Stimulated activated CD8-positive, alpha-beta memory T cell treated with anti-CD3 and anti-CD28 coated beads, Interleukin-7, amount 100 ng/mL, for 1 hour (primary cell): ENCODE measurements at places on chromosomes 2 and 18.

DNA sequence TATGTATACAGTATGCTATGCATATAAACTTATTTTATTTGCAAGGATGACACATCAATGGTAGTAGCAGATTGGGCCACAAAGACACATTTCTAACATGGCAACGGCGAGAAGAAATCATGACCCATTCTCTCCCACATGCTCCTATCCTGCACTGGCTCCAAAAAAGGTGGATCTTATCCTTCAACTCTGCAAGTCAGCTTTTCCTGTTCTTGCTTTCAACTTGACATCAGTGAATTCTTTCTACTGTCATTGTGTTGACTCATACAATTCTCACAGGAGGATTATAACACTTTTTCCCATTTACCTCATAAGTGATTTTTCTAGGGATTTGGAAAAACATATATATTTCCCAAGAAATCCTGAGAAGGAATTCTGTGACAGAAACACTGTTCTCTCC is 53.1 kb downstream of the ACVR1 start:
- DNase-seq, result no peak

DNA sequence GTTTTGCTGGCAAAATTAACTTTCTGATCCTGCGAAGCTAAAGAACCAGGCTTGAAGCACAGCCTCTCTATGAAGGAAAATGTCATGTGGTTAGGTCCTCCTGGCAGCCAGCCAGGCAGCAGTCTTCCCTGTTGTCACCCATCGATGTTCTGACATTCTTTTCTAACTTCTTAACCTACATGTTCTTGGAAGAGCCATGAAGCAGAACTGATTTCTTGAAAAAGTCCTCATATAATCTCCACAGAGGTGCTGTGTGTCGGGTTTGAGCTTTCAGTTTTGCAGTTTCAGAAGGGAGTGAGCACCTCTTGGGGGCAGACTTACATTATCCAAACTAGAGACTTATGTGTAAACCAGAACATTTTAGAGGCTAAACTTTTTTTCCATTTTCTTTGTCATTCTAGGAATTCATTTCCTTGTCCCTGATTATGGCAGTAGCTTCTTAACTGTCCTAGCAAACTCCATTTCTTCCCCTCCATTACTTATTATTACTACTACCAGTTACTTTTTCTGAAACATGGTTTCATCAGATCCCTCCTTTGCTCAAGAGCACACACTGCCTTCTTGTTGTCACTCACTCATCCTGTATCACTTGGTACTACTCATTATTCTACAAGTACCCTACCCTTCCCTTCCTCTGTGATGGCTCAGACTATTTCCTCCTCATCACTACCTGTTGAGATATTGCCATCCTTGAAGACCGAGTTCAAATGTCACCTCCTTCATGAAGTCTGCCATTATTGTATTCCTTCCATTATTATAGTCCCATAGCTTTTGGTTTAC is 31.1 kb downstream of the DOK1 start:
- DNase-seq, result no peak

GRCh38 chr18:13558790-13559189 is 167.6 kb downstream of the FAM210A start:
- no peak for DNase-seq

DNA sequence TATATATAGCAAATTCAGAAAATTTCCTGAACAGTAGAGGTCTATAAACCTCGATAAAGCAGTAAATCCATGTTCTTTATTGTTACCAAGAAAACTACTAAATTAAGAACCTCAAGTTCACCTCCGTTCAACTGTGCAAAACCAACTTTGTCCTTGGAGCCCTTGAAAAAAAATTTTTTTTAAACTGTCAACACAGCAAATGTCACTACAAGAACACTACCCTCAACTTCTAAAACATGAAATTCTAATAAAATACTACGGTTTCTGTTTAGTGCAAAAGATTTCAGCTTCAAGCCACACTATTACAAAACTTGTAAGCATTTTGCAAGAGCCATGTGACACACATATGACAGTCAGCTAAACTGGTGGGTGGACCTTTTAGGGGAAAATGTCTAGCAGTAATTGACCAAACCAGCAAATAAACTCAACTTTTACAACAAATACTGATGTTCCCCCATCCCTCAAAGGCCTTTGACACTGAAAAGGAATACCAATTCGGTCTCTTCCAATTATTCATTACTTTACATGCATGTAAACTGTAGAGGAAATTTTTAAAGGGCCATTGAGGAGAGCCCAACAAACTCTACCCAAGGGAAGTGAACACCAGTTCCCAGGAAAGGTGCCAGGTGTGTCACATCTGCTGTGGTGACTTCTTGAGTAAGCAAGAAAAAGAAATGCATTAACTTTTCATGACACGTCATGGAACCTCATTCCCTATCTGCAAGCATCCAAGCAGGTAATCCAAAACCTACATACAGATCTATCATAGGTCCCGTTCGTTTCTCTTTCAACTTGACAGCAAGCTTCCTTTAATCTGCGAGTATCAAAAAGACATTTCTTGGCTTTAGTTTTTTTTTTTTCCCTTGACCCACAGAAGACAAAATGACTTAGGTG is 1.4 kb downstream of the RAB1A start:
- no peak for DNase-seq

DNA sequence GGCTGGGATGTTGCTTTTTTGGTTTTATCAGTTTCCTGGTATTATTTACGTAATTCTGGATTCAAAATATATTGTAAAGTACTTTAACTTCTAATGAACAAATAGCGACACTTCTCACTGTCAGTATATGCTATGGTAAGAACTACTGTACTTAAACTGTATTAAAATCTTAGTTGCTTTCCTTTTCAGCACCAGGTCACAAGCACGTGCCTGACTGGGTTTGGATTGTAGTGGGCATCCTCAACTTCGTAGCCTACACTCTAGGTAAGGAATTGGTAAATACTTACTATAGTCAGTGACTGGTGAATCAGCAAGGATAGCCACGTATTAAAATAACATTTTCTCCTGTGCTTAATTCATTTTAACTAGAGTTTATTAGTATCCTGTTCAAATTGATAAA is 20.4 kb upstream of the ADGRF3 start:
- no peak for DNase-seq

GRCh38 chr2:96869822-96870625 is at the start of gene SEMA4C:
SEMA4C (minus strand) TSS chr2:96870080; CDS start chr2:96867886, 2,194 bp downstream.
- DNase-seq, result no peak

DNA sequence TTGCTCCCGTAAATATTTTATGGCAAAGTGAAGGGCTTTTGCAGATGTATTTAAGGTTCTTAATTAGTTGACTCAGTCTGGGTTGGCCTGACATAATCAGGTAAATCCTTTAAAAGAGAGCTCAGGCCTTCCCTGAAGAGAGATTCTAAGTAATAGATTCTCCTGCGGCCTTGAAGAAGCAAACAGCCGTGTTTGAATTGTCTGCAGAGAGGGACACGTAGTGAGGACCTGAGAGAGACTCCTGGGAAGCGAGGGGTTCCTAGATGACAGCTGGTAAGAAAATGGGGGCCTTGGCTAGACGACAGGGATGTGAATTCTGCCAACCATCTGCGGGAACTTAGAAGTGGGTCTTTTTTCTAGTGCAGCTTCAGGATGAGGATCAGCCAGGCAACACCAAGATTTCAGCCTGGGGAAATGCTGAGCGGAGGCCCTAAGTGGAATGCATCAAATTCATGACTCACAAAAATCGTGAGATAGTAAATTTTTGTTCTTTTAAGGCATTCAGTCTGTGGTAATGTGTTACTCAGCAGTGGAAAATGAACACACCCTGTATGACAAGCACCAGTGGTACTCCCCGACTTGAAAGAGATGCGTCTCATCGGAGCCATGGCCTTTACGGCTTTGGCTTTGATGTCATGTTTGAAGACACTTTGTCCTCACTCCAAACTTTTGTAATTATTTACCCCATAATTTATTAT is 62.1 kb upstream of the SMIM21 start:
- no peak for DNase-seq

DNA sequence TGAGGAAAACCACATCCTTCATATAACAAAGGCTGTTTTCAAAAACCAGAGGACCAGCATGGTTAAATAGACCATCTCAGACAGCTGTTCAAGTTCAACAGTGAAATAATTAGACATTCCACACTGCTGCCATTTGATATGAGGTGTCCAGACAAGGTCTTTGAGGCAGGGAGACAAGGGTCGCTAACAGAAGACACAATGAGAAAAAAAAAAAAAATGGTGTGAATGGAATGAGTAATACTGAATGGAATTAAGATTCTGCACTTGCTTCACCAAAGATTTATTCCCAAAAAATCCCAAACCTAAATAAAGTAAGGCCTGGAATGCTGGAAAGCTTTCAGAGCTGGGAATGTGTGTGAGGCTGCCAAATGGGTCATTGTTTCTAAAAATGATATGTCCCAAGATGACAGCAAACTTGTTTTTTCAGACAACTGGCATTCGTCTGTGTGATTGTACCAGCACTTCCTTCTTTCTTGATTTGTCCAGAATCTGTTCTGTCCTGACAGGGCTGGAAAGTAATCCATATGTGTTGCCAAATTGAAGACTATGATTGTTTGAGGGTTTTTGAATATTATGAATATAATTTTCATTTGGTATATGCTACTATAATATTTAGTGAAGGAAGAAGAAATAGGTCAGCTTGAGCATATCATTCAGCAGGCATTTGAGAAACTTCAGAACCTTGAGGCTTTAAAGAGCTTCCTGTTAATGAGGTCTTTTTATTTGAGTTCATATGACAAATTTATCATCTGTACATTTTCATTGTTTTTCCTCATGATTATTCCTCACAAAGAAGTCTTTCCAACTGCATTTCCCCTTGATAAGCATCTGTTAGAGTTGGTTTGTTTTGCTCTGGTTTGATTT is 85.2 kb upstream of the ITGA4 start:
- no peak for DNase-seq

DNA sequence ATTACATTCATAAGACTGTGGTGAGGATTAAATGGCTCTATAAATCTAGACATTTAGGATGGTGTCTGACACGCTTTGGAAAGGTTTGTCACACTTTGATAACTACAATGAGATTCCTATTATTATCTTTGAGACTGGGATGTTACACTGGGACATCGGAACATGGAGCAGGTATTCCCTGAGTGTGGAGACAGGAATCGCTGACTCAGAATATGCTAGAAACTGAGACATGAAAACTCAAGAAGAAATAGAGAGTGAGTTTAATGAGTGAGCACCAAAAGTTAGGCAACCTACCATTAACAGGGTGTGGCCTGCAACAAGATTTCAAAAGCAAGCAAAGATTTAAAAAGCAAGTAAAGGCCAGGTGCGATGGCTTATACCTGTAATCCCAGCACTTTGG is 145.4 kb downstream of the TMEFF2 start:
- no peak for DNase-seq

- no peak for DNase-seq
Measured at GRCh38 chr2:23411752-23412431, 26.9 kb downstream of the KLHL29 start.

DNA sequence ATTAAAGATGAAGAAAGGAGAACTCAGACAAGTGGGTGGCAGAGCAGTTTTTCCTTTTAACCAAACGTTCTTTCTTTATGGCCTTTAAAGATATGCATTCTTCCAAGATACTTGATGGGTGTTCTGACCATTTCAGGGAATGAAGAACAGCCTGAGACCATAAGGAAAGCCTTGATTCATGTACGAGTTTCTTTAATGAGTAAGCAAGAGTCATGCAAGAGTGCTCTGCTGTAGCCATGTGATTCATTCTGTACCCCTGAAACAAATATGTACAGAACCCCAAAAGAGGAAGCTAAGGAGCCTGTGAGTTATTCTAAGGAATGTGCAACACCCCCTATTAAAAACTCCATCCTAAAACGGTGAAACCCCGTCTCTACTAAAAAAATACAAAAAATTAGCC is 372.8 kb downstream of the MTX2 start:
- DNase-seq, result no peak

GRCh38 chr2:11896386-11896785 is 150.0 kb downstream of the LPIN1 start:
- no peak for DNase-seq

GRCh38 chr2:71337776-71338175 is 6.2 kb downstream of the ZNF638 start:
- no peak for DNase-seq

GRCh38 chr2:120539937-120540718 is 194.2 kb downstream of the INHBB start:
- DNase-seq, result no peak

DNA sequence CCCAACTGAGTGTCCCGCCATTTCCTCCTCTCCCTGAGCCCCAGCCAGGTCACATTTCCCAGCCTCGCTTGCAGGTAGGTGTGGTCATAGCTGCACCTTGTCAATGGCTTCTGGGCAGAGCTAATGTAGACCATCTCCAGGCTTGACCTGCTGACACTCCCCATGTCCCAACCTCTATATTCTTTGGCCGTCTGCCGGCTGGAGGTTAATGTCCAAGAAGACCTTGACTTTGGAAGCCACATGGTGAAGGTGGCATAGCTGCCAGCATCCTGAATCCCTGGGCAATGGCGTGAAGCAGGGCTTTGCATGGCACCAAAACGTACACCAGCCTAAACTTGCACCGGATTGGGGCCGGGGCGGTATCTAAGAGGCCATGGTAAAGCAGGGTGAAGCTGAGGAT is 88.3 kb downstream of the SPP2 start:
- no peak for DNase-seq

DNA sequence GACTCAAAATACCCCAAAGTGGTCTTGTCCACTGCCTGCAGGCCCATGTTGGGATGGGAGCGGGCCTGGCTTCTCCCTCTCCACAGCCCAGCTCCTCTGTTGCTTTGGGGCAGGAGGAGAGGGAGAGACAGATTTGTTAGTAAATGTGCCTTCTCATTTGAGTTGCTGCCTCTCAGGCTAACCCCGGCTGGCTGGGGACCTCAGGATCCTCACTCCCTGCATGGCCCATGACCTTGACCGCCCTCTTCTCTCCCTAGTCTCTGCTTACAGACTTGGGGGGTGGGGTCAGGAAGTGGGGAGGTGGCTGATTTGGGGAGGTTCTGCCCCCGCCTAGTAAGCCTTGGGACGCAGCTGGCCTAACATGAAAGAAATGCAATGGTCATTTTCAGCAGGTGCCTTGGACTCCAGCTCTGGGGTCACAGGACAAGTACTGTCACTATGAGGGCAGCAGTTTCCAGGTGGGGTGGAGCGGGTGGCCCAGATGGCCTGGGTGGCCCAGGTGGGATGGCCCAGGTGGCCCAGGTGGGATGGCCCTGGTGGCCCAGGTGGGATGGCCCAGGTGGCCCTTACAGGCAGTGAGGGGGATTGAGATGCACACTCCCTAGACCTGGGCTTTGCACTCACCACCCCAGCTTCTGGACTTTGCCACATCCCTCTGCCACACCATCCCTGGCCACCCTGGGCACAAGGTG is 24.1 kb downstream of the HJURP start:
- DNase-seq, result no peak

DNA sequence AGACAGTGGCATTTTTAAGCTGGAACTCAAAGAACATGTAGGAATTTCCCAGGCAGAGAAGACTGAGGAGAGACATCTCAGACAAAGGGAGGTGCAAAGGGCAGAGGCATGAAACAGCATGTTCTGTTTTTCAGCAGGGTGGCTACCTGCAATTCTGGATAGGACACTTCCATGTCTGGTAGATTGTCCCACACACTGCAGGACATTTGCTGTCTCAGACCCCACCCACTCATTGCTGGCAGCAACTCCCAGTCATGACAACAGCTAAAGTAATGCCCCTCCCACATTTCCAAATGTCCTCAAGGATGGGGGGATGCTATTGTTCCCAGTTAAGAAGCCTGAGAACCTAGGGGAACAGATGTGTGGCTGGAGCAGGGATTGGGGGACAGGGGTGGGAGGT is 40.8 kb downstream of the ANKRD44 start:
- DNase-seq, result no peak
